Activated T-helper 17 cell treated with anti-CD3 and anti-CD28 coated beads, Interleukin-2, amount 50 U/mL, for 72 hours (primary cell): ENCODE measurements at places on chromosomes 3 and 15.

- no peak for ATAC-seq
Observed at GRCh38 chr3:141291559-141292355, 60.1 kb downstream of the PXYLP1 start.

DNA sequence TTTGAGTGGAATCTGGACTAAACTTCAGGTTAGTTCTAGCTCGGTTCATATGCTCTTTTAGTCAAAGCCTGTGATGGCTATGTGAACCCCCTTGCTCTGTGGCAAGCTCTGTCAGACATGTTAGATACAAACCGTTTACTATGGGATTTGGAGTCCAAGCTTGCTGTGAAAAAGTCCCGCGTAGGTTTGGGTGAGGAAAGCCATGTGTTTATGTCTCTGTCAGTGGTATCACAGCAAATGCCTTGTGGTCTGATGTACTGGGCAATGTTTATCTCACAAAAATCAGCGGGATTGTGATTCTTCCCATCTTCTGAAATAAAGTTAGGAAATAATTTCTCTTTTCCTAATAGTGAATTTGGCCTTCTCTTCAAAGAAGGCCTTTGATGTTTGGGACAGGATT is 5.0 kb downstream of the BOC start:
- ATAC-seq = no peak

- no peak for ATAC-seq
Observed at GRCh38 chr3:52090131-52090932, 34.0 kb upstream of the DUSP7 start.

DNA sequence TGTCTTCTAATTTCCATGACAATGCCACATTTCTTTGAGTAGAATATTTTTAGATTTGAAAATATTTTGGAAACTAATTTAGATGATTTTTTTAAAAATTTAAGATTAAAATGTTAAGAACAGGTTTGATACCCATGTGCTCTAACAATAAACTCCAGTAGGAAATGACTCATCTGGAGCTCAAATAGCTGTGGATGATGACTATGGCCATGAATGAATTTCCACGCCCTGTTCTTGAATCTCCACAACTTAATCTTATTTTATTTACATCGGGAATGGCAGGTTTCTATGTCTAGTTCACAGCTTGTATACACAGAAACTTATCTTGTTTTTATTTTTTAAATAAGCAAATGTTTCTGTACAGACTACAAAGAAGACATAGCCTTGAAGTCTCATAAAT is 726.8 kb downstream of the NAALADL2 start:
- no peak for ATAC-seq
